ENCODE measurements at places on chromosomes 7 and 10.

DNA sequence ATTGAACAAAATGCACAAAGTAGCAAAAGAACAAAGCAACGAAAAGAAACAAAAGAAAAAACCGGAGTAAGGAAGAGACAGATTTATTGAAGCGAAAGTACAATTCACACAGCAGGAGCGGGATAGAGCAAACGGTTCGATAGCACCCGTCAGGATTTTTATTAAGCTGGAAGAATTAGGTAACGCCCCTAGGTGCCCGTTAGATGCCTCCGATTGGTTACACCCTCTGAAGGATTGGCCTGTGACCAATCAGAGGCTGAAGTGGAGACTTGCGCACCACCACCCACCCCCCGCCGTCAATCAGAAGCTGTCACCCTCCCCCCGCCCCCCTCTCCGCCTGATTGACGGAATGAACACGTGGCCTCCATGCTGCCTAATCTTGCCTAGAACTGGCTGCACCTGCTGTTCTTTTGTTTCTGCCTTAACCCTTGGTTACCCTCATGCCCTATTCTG lies 16.8 kb downstream of the OCM2 start:
- H3K27me3 ChIP-seq = no peaks in the 10 kb centered on the region
- peaks cover 25% of the 10 kb centered on the region for H3K36me3 ChIP-seq
- no peak overlapping the region for H3K27ac ChIP-seq
- no peak for DNase-seq
- H3K4me1 ChIP-seq = peaks cover 21% of the 10 kb centered on the region
- peak overlapping the region; percentile 4 for H3K4me3 ChIP-seq

DNA sequence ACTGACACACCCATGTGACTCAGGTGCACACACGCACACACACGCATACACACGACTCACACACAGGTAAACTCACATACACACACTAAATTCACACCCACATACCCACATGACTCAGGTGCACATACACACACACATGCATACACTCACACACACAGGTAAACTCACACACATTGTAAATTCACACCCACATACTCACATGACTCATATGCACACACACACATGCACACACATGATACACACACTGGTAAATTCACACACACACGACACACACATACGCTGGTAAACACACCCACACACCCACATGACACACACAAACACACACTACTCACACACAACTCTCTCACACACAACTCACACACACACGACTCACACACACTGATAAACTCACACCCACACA lies 63.6 kb downstream of the TCERG1L start:
- H3K27ac ChIP-seq = no peak overlapping the region
- H3K4me3 ChIP-seq = no peak overlapping the region
- no peaks in the 10 kb centered on the region for H3K36me3 ChIP-seq
- H3K27me3 ChIP-seq = no peaks in the 10 kb centered on the region
- no peak for DNase-seq
- H3K4me1 ChIP-seq = no peaks in the 10 kb centered on the region

DNA sequence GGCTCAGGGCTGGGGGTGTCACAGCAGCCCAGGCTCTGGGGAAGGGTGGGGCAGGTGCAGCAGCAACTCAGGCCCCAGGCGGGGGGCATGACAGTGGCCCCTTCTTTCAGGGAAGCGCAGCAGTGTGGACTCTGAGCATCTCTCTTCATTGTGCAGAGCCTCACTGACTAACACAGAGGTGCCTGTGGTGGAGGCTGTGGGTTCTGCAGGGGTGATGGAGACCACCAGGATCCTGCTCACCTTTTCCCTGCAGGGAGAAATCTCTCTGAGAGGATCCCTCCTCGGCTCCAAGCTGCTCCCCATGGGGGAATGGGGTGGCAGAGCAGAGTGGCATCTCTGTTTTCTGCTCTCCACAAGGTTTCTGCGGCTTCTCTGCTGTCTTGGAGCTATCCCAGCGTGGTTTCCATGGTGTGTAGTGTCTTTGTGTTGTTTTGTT lies 37.8 kb upstream of the SHH start:
- no peak overlapping the region for H3K4me3 ChIP-seq
- H3K36me3 ChIP-seq = no peaks in the 10 kb centered on the region
- H3K4me1 ChIP-seq = no peaks in the 10 kb centered on the region
- no peak overlapping the region for H3K27ac ChIP-seq
- no peaks in the 10 kb centered on the region for H3K27me3 ChIP-seq
- no peak for DNase-seq

DNA sequence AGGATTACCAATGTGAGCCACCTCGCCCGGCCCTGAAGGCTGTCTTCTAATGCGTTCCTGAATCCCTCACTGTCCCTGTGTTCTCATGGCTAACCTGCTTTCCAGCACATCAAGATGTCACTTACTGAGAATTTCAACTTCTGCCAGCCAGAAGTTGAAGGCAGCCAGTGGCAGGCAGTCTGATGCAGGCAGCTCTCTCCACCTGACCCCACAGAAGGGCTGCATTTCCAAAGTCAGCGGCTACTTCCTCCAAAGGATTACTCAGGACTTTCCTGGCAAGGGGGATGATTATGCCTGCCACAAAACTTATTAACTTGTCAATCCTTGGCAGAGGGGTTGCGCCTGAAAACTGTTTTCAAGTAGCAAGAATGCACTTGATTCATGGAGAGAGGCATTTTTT lies 1219.4 kb downstream of the TYW1 start:
- no peak overlapping the region for H3K27ac ChIP-seq
- no peak overlapping the region for H3K4me3 ChIP-seq
- H3K36me3 ChIP-seq = no peaks in the 10 kb centered on the region
- no peak for DNase-seq
- H3K4me1 ChIP-seq = no peaks in the 10 kb centered on the region

- peaks cover 2% of the 10 kb centered on the region for H3K27me3 ChIP-seq
- no peaks in the 10 kb centered on the region for H3K4me1 ChIP-seq
- no peaks in the 10 kb centered on the region for H3K36me3 ChIP-seq
- no peak overlapping the region for H3K4me3 ChIP-seq
- H3K27ac ChIP-seq = no peak overlapping the region
Observed at GRCh38 chr10:51815723-51816122, 116.3 kb upstream of the CSTF2T start.

GRCh38 chr7:15084368-15084767 lies 181.8 kb upstream of the DGKB start:
- no peaks in the 10 kb centered on the region for H3K27me3 ChIP-seq
- no peak overlapping the region for H3K27ac ChIP-seq
- no peaks in the 10 kb centered on the region for H3K36me3 ChIP-seq
- no peak for DNase-seq

DNA sequence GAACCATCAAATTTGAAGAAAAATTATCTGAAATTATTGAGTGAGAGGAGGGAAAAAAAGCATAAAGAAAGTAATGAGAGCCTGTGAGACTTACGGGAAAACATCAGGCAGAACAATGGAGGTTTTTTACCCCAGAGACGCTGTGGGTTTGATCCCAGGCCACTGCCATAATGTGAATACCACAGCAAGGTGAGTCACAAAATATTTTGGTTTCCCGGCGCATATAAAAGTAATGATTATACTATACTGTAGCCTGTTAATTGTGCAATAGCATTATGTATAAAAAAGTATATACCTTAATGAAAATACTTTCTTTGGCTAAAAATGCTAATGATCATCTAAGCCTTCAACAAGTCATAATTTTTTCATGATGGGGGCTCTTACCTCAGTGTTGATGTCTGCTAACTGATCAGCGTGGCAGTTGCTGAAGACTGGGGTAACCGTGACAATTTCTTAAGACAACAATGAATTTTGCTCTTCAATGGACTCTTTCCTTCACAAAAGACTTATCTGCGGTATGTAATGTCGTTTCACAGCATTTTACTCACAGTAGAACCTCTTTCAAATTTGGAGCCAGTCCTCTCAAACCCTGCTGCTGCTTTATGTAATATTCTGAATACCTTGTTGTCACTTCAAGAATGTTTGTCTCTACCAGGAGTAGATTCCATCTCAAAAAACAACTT lies 97.0 kb upstream of the FAM20C start:
- H3K4me1 ChIP-seq = peaks cover 6% of the 10 kb centered on the region
- H3K4me3 ChIP-seq = no peak overlapping the region
- H3K27ac ChIP-seq = no peak overlapping the region
- no peaks in the 10 kb centered on the region for H3K36me3 ChIP-seq
- peaks cover 1% of the 10 kb centered on the region for H3K27me3 ChIP-seq
- DNase-seq = no peak

GRCh38 chr7:102169651-102170392 lies 116.8 kb upstream of the SH2B2 start:
- H3K27ac ChIP-seq = no peak overlapping the region
- H3K4me3 ChIP-seq = no peak overlapping the region
- H3K36me3 ChIP-seq = peaks cover 3% of the 10 kb centered on the region
- no peak for DNase-seq

DNA sequence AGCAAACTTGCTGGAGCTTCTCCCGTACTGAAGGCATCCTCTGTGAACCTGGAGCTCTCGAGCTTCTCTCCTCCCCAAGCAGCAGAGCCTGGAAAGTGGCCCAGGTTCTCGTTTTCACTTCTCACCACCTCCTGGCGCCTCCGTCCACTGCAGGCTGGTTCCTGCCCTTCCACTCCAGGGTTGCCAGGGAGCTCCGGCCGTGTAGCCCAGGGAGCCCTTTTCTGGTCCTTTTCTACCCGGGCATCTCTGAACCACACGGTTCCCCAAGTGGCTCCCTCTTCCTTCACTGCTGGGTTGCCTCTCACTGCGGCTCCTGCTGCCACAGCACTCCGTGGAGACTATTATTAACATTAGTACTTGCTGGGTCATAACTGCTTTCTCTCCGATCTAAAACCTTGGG lies 208.6 kb upstream of the PPP2R2D start:
- H3K27ac ChIP-seq = no peak overlapping the region
- no peak overlapping the region for H3K4me3 ChIP-seq
- peaks cover 7% of the 10 kb centered on the region for H3K27me3 ChIP-seq
- H3K36me3 ChIP-seq = no peaks in the 10 kb centered on the region

DNA sequence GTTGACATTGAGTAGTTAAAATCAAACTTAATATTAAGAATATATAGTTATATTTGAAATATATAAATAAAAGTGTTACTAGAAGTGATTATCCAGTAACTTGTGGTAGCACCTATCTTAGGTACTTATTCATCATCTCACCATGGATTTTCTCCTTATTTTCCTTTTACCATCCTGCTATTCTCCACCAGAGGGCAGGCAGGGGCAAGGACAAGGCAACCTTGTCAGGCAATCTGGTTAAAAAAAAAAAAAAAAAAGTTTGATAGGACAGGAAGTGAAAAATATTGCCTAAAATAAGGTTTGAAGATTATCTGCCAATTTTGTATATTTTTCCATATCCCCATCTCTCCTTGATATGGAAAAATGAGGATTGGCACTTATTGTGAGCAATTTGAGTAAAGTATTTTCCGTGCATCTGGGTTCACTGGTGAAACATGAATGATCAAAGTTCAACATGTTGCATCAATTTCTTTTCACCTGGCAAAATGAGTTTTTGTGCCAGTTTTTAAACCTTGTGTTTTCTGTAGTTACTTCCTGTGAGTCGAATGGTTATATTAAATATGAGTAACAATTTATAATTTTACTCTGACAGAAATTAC lies 256.7 kb downstream of the AGMO start:
- no peaks in the 10 kb centered on the region for H3K36me3 ChIP-seq
- no peaks in the 10 kb centered on the region for H3K27me3 ChIP-seq
- peak; percentile 4 for DNase-seq
- H3K27ac ChIP-seq = no peak overlapping the region
- no peak overlapping the region for H3K4me3 ChIP-seq

GRCh38 chr10:11293332-11293731 lies 275.7 kb downstream of the CELF2 start:
- H3K27me3 ChIP-seq = no peaks in the 10 kb centered on the region
- H3K4me1 ChIP-seq = peaks cover 17% of the 10 kb centered on the region
- H3K4me3 ChIP-seq = no peak overlapping the region
- H3K36me3 ChIP-seq = peaks cover 70% of the 10 kb centered on the region
- DNase-seq = no peak

DNA sequence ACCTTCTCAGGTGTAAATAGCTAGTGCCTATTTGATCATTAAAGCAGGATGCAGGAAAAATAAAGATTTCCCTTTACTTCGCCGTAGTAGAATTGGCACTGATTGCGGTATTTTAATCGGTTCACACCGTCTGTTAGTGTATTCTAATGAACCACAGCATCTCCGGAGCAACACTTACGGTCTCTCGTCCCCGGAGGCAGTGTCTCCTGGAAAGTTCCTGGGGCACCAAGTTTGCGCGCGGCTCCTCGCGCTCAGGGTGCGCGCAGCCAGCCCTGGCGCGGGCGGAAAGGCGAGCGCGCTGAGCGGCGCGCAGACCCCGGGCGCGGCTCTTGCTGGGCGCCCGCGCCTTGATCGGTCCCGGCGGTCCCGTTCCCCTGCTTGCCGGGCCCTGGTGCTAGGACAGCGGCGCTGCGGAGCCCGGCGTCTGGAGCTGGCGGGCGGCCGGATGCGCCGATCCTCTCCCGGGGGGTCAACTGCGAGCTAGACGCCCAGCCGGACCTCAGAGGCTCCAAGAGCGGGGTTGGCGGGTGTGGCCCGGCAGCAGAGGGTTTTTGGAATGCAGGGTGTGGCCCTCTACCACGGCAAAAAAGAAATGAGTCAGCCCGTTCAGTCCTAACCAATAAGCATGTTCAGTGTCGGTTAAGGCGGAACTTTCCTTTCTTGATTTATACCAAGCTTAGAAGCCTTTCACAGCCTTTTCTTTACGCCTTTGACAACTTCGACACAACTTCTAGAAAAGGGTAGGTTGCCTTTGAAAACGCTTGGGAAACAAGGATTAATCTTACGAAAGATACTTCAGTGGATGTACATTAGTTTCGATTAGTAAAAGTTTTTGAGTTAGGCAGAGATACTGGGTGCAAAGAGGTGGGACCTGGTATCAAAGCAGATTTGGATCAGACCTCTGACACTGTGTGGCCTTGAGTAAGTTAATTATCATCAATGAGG lies 166.8 kb upstream of the ASAH2 start:
- H3K27ac ChIP-seq = peak overlapping the region; percentile 27
- no peaks in the 10 kb centered on the region for H3K27me3 ChIP-seq
- peak overlapping the region; percentile 81 for H3K4me3 ChIP-seq
- peak; percentile 43 for DNase-seq

GRCh38 chr10:4678023-4678950 lies 147.7 kb upstream of the AKR1E2 start:
- H3K4me3 ChIP-seq = no peak overlapping the region
- peaks cover 34% of the 10 kb centered on the region for H3K27me3 ChIP-seq
- no peaks in the 10 kb centered on the region for H3K36me3 ChIP-seq
- no peak for DNase-seq
- no peak overlapping the region for H3K27ac ChIP-seq

GRCh38 chr10:4801405-4801804 lies 24.6 kb upstream of the AKR1E2 start:
- DNase-seq = no peak
- H3K4me1 ChIP-seq = no peaks in the 10 kb centered on the region
- peaks cover 16% of the 10 kb centered on the region for H3K27me3 ChIP-seq
- no peak overlapping the region for H3K27ac ChIP-seq
- no peaks in the 10 kb centered on the region for H3K36me3 ChIP-seq

GRCh38 chr10:116194061-116194460 lies 78.9 kb downstream of the GFRA1 start:
- peaks cover 2% of the 10 kb centered on the region for H3K27me3 ChIP-seq
- no peaks in the 10 kb centered on the region for H3K4me1 ChIP-seq
- no peak overlapping the region for H3K27ac ChIP-seq
- H3K4me3 ChIP-seq = no peak overlapping the region

- peaks cover 7% of the 10 kb centered on the region for H3K4me1 ChIP-seq
- H3K27me3 ChIP-seq = peaks cover 2% of the 10 kb centered on the region
- no peak overlapping the region for H3K27ac ChIP-seq
- DNase-seq = no peak
Observed at GRCh38 chr7:104900525-104901239, 113.3 kb upstream of the KMT2E start.
